Lung (tissue), 17 donors: ENCODE measurements at places on chromosomes 12 and 14. TPM values are rescaled to one million over a fixed set of nuclear protein-coding genes. Genes with fewer than 3 reads are reported as not detected.

UBE3B gene
- total RNA-seq, result 38.7 TPM

SELPLG gene
- total RNA-seq, result 11.3 TPM

KCNK13 gene
- total RNA-seq, result 1.4 TPM

SMCO2 gene
- not detected for total RNA-seq

MYH6 gene
- total RNA-seq, result 7.1 TPM

PAPLN gene
- total RNA-seq, result 11.1 TPM

DNA sequence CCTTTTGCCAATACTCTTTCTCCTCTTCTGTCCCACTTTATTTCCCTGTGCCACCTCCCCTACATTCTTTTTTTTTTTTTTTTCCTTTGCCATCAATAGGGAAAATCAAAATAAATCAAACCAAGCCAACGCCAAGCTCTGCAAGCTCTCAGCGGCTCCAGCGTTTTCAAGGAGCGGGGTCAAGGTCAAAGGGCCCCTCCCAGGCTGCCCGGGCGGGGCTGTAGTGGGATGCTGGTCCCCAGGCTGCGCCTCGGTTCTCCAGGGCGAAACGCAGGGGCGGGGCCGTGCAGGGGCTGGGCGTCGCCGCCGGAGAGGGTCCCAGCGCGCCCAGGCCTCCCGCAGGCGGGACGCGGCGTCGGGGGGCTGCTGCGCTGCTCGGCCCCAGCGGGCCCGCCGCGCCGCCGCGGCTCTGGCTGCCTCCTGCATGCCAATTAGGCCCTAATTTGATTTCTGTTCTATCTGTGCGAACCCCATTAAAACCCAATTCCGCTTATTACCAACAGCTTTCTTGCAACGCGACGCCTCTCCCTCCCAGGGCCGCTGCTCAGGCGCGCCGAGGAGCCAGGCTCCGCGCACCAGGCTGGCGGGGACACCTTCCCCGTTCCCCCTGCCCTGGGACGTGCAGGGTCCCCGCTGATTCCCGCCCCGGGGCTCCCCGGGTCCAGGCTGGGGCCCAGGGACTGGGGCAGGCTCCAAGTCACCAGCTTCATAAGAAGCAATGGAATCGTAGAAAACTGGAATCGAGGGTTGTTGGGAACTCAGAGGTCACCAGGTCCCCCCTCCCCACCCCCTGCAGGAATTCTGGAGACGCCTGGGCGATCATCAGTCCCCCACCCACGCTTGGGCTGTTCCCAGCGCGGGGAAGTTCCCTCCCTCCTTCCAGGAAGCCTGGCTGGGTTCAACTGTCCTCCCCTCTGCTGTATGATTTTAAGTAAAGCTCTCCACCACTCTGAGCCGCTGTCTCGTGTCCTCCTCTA, 50.7 kb upstream of the MAP1LC3B2 start:
- peak; percentile 54 for DNase-seq

DNA sequence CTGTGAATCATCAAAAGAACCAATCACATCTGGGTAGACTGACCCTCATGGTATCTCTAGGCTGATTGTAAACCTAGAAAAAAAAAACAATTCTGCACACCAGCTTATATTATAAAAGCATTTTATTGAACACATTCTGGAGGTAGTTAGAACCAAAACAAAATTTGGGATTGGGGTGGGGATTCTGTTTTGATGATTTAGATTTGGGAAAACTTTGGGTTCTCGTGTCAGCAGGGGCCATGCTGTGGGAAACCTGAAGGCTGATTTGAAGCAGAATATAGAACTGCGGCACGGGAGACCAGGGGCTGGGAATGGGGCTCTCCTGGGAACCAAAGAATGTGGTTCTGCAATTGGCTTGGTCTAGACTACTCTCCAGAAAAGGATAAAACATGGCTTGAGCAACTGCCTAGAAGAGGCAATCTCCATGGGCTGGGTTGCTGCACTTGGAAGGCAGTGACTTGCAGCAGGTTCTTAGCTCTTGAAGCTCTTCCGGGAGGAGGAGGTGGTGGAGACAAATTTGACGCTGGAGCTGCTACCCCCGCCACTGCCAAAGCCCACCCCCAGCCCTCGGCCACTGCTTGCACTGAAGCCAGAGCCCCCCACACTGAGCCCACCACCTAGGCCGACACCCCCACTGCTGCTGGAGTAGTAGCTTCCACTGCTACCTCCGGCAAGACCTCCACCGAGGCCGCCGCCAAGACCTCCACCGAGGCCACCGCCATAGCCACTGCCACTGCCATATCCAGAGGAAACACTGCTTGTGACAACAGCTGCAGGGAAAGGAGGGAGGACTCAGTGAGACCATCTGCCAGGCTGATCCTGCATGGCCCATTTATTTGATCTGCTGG, 5.5 kb downstream of the KRT5 start:
- no peak for DNase-seq

- DNase-seq, result no peak
Measured at GRCh38 chr12:57693317-57693658, 644 bp upstream of the OS9 start.

DNA sequence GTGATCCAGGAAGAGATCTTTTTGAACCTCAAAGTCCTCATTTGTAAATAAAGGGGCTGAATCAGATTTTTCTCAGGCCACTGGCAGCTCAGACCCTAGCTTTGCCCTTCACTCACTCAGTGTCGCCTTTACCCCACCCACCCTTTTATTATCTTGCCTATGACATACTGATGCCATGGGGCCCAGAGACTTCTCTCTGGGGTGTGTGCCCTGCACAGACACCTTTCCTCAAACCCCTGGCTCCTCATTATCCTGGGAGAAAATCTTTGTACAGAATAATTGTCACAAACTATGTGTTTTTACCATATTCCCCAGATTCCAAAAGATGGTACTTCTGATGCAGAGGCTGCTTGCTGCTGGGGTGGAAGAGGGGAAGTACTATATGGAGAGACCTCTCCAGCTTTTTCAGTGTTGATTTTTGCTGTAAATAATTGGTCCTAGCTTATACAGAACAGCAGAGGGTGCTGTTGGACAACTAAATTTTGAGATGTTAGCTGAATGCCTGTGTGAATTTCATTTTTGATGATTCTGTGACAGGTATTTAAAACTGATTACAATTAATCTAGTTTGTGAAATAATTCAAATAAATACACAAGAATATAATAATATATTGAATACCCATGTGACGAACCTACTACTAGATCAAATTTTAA, 53.9 kb upstream of the DCD start:
- no peak for DNase-seq

DNA sequence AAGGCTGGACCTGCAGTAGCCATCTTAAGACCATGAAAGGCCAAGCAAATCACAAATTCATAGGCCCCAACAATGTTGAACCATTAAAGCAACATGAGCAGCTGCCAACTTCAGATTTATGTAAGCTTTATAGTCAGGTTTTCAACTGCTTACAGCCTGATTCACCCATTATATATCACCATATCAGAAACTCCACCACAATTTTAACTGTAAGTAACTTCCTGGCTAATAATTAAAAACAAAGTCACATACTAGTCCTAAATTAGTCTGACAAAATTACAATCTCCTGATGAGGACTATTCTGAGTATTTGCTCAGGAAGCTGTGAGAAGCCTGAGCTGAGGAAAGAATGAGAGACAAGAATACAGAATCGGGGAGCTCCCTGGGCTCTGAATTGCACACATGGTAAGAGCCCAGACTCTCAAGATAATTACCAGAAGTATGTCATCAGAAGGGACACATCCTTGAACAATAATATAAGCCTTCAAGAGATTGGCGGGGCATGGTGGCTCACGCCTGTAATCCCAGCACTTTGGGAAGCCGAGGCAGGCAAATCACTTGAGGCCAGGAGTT, 55.1 kb downstream of the NUMB start:
- no peak for DNase-seq

- peak; percentile 57 for DNase-seq
Measured at GRCh38 chr14:99737451-99737951, 53.4 kb downstream of the CYP46A1 start.

DNA sequence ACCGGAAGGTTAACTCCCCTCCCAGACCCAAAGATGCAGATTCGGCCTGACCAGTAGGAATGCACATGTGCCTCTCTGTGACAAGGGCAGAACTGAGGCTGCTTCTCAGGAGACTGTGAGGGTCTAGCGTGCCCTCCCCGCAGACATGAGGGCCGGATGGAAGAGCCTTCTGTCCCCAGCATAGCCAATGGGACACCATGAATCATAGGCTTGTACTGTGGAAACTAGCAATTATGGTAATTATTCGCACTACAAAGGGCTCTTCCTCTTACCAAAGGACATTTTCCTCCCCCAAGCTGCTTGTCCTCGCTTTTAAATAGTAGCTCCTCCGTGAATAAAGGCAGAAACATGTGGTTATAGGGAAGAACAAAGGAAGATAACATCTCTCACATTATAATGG, 6.2 kb downstream of the COA8 start:
- DNase-seq, result no peak

DNA sequence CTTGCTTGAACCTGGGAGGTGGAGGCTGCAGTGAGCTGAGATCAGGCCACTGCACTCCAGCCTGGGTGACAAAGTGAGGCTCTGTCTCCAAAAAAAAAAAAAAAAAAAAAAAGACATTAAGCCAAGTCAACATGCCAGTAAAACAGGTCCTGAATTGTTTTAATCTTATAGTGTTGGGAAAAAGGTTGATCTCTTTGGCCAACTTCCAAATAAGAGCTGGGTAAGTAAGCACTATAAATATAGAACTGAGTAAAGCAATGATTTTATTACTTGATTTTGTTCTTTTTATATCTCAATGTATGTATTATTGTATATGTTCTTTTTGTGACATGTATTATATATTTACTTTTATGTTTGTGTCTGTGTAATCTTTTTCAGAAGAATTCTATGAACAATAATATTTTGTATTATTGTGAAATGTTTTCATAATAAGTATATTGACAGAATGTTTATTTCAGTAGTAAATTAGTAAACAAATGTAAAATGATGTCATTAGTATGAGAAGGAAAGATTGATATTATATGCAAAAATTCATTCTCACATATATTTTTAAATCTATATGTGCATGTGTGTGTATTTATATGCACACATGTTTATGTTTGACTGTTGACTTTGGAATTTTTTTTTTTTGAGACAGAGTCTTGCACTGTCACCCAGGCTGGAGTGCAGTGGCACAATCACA, 9.6 kb upstream of the AKAP6 start:
- DNase-seq, result peak; percentile 12

GRCh38 chr12:109542876-109543275, 30.4 kb downstream of the MMAB start:
- DNase-seq, result no peak

DNA sequence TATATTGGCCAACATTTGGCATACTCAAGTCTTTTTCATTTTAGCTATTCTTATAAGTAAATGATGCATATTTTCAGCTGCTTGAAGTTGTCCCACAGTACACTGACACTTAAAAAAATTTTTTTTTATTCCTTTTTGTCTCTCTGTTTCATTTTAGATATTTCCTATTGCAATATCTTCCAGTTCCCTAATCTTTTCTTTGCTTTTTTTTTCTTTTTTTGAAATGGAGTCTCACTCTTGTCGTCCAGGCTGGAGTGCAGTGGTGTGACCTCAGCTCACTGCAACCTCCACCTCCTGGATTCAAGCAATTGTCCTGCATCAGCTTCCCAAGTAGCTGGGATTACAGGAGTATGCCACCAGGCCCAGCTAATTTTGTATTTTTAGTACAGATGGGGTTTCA, 217.4 kb upstream of the KRR1 start:
- no peak for DNase-seq

- DNase-seq, result no peak
Measured at GRCh38 chr14:75301666-75302325, 23.2 kb downstream of the FOS start.

DNA sequence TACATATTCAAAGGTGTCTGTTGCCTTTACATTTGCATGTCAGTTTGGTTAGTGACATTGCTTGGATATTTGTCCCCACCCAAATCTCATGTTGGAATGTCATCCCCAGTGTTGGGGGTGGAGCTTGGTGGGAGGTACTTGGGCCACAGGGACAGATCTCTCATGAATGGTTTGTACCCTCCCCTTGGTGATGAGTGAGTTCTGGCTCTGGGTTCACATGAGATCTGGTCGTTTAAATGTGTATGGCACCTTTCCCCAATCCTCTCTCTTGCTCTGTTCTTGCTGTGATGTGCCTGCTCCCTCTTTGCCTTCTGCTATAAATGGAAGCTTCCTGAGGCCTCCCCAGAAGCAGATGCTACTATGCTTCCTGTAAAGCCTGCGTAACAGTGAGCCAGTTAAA, 207.9 kb upstream of the DIO3 start:
- DNase-seq, result no peak

GRCh38 chr12:112261559-112261958, 120.7 kb downstream of the HECTD4 start:
- no peak for DNase-seq

DNA sequence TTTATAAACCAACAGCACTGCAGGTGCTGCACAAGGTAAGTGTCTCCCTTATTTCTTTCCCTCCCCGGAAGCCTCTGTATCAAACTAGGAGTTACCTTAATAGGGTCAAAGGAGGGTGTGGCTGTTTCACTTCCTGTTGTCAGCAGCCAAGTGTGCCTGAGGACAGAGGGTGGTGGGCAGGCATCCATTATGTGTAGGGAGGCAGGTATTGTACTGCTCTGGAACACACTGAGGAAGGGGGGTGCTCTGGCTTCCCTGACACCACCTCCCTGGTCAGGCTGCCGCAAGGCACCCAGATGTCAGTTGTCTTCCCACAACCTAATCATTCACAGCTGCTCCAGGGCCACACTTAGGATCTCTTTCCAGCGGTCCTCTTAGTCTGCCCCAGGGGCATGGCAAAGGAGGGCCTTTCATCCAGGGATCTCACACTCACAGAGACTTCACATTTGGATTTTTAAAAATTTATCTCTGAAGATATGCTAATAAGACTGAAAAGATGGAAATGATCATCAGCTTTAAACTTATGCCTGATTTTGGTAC, 132.0 kb upstream of the ARHGAP5 start:
- DNase-seq, result no peak
